IPS DF 6.9 (cell line): ENCODE measurements at places on chromosomes 3 and 15.

DNA sequence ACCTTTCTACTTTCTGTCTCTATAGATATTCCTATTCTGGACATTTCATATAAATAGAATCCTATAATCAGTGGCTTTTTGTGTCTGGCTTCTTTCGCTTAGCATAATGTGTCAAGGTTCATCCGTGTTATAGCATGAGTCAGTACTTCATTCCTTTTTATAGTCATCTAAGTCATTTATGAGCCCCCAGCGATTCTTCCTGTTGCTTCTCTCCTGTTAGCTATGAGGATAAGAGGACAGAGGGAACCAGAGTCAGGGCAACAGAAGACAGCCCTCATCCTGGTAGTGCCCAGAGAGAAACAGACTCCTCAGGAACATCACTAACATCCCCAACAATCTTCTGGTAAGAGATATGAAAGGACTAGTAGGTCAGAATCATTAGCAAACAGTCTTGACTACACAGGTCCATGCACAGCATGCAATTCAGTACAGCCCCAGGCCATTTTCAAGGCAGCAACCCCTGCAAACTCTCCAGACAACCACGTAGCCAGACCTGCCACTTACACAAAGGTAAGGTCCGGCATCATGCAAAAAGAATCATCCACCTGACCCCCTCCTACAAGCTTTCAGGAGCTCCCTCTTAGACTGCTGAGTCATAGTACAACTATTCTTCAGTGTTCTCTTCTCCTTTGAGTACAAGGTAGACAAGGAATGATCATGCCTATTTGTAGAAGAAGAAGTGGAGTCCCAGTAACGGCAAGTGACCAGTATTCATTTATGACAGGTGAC, 91.5 kb downstream of the MYLK start:
- no peak for DNase-seq

DNA sequence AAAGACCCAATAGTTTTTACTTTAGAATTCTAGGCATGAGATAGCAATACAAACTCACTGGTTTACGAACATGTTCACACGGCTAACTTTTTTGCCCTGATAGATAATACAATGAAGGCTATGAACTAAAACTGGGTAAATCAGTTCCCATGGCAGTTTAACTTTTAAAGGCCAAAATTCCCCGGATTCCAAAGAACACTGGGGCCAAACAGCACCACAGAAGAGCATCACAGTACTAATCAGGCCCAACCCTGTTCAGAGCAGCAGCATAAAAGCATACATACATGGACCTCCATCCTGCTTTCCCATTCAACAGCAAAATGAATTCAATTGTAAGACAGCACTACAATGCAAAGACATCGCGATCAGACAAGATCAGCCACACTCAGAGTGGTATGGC, 540.3 kb upstream of the CCDC54 start:
- DNase-seq, result no peak

DNA sequence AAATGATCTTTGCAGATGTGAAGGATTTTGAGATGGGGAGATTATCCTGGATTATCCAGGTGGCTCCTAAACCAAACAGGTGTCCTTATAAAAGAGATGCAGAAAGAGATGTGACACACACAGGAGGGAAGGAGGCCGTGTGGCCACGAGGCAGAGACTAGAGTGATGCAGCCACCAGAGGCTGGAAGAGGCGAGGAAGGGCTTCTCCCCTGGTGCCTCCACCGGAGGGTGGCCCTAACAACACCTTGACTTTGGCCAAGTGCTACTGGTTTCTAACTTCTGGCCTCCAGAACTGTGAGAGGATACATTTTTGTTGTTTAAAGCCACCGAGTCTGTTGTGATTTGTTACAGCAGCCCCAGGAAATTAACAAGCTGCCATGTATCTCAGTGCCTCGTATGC, 127.1 kb downstream of the ASB7 start:
- DNase-seq, result no peak

- DNase-seq, result no peak
Measured at GRCh38 chr3:20076296-20076997, 36.2 kb downstream of the KAT2B start.

DNA sequence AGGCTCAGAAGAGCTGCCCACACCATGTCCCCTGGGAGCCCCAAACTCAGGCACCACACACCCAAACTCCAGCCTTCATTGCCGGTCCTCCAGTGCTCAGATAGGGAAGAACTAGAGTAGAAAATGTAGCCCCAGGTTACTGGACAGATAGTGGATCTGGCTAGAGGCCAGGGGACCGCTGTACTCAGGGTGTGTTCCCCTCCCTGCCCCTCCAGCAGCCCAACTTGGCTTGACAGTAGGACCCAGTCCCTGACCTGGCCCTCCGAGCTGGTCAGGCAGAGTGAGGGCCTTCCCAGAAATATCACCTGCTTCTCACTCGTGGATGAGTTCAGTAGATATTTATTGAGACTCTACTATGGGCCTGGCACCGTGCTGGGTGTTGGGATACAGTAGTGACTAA, 100.0 kb downstream of the CORO2B start:
- no peak for DNase-seq

DNA sequence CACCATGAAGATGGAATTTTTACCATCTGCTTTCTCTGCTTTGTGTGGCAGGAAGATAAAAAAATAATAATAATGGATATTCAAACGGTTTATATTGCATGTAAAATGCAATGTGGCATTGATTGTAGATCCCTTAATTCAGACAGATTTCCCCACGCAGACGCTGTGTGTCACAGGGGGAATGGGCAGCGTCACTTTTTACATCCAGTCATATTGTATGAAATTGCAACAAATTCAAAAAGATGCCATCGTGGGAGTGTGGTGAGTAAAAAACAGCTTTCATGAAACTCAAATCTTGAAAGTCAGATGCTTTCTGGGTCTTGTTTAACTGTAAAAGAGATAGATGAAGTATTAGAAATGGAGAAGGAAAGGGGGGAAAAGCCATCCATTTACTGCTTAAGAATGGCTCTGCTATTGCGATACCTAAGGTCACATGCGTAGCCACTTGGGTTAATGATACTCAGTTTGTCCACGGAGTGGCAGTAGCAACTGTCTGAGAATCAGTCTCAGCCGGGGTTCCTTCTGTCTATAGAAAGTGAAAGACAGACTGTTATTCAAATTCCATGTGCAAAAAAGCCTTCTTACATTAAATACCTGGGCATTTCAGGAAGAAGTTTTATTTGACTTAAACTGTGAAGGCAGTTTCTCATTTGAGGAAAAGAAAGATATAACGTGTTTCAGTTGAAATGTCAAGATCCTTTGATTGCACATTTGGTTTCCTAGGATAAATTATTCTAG, 28.5 kb downstream of the BTD start:
- DNase-seq, result peak; percentile 48

GRCh38 chr3:177563243-177563780, 366.0 kb upstream of the TBL1XR1 start:
- DNase-seq, result no peak
